Activated naive CD4-positive, alpha-beta T cell treated with anti-CD3 and anti-CD28 coated beads, Interleukin-2, amount 10 ng/mL, durations not matched to agents 5 hours and 36 hours (primary cell): ENCODE measurements at places on chromosomes 13 and 19. TPM values are rescaled to one million over a fixed set of nuclear protein-coding genes. Genes with fewer than 3 reads are reported as not detected.

The NLRP7 gene
- not detected for total RNA-seq

The FXYD1 gene
- total RNA-seq = 4.5 TPM

The SYCN gene
- total RNA-seq = not detected

The CEACAM4 gene
- not detected for total RNA-seq

The FPR2 gene
- total RNA-seq = not detected

The TEX29 gene
- 0.50 TPM for total RNA-seq

The ZNF460 gene
- 45.1 TPM for total RNA-seq

The GFY gene
- total RNA-seq = not detected

The DOHH gene
- 10.3 TPM for total RNA-seq

The PSG7 gene
- total RNA-seq = not detected

The METTL21C gene
- not detected for total RNA-seq

The SEMA6B gene
- not detected for total RNA-seq

The VWA8 gene
- total RNA-seq = 17.4 TPM

The NCR1 gene
- total RNA-seq = 0.35 TPM

The KCNN4 gene
- 30.4 TPM for total RNA-seq

The RNF113B gene
- total RNA-seq = not detected

The FXYD5 gene
- 764 TPM for total RNA-seq

The CYP2F1 gene
- total RNA-seq = not detected

The KLK12 gene
- not detected for total RNA-seq

The IGFL4 gene
- total RNA-seq = not detected

The ZNF135 gene
- 0.39 TPM for total RNA-seq

The CYP2S1 gene
- total RNA-seq = 1.8 TPM

The CRX gene
- not detected for total RNA-seq

The ZNF581 gene
- total RNA-seq = 39.1 TPM

The SH2D3A gene
- 43.8 TPM for total RNA-seq

The CILP2 gene
- 0.17 TPM for total RNA-seq
